Effector memory CD8-positive, alpha-beta T cell (primary cell): ENCODE measurements at places on chromosomes 7 and 10.

DNA sequence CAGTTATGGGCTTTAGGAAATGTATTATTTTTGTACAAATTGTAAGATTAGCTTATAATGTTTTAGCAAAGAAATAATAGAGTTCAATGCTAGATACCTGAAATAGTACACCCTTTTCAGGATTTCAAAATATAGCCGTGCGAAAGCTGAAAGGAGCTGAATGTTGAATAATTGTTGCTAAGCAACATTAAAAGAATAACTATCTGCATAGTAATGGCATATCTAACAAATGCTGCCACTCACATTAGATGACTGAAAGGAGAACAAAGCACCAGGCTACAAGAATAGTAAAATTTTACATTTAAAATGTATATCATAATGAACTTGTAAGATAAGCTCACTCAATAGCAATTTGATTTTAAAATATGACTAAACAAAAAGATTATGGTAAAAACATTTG is 82.5 kb downstream of the SDHAF3 start:
- DNase-seq, result no peak

DNA sequence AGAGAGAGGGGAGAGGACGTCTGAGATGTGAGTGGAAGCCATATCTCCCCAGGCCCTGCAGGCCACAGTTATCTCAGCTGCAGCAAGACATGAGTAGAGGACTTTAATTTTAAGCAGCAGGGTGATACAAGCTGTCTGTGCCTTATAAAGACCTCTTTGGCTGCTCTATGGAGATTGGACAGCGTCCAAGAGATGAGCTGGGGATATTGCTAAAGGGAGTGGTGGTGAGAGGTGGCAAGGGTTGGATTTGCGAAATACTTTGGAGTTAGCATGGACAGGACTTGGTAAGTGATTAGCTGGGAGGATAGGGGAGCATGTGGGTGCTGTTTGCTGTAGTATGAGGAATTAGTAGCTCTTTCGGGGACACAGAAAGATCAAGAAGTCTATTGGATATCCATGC is 191.8 kb downstream of the CACNB2 start:
- DNase-seq, result no peak

- DNase-seq, result no peak
Observed at GRCh38 chr10:24505759-24506158, 217.9 kb downstream of the ARHGAP21 start.

DNA sequence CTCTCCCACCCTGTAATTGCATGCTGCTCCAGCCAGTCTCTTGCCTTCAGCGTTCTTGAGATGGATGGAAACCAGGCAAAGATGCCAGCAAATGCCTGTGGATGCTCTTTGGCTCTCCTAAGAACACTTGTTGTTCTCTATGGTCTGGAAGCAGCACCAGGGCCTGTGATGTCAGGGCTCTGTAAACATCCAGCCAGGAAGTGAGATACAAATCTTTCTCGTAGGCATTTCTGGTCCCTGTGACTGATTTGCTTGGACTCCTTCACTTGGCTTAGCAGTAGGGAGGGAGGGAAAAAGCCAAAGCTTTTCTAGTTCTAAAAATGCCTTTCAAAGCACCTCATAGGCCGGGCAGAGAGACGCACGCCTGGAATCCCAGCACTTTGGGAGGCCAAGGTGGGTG is 201.3 kb downstream of the REEP3 start:
- DNase-seq, result no peak

GRCh38 chr10:120477021-120477742 is 20.2 kb downstream of the PLPP4 start:
- no peak for DNase-seq

GRCh38 chr10:31134311-31134952 is 102.8 kb upstream of the ZNF438 start:
- peak; percentile 2 for DNase-seq
